ENCODE measurements at places on chromosomes 11 and 22.

- no peak for DNase-seq
These were observed 220.5 kb upstream of the PITPNB start for GRCh38 chr22:28139516-28139915.

DNA sequence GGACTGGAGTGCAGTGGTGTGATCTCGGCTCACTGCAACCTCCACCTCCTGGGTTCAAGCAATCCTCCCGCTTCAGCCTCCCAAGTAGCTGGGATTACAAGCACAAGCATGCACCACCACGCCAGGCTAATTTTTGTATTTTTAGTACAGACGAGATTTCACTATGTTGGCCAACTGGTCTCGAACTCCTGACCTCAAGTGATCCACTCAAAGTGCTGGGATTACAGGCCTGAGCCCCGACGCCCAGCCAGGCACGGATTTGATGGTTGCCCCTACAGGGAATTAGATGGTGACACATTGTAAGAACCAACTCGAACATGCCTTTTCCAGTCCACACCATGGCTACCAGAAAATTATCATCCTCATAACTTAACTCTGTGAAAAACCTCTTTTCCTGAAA lies 26.8 kb upstream of the RTL6 start:
- DNase-seq, result no peak

DNA sequence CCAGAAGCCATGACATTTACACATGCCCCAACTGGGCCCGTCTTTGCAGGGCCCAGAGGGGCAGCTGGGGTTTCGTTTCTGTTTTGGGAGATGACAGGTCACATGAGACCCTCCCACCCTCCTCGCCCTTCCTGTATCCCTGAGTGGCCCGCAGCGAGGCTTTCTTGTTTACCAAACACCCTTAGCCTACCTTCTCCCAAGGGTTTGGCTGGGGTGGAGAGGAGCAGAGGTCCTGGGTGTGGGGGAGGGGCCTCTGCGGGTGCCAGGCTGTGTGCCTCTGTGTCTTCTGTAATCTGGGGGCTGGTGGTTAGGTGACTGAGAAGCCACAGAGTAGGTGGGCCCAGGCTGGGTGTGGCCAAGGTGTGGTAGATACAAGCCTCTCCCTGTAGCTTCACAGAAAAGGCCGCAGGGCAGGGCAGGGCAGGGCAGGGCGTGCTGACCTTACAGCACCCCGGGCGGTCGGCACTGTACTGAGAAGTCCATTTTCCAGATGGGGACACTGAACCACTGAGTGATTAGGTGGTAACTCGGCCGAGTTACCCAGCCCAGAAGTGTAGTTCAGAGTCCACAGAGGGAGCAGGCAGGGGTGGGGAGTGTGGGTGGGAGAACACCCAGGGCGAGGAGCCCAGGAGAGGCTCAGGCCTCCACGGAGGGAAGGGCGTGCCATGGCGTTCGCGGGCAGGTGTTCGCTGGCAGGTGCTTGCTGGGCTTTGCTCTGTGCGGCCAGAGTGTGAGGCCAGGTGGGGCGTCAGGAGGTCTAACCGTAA lies 8.7 kb downstream of the PRR5 start:
- no peak for DNase-seq

DNA sequence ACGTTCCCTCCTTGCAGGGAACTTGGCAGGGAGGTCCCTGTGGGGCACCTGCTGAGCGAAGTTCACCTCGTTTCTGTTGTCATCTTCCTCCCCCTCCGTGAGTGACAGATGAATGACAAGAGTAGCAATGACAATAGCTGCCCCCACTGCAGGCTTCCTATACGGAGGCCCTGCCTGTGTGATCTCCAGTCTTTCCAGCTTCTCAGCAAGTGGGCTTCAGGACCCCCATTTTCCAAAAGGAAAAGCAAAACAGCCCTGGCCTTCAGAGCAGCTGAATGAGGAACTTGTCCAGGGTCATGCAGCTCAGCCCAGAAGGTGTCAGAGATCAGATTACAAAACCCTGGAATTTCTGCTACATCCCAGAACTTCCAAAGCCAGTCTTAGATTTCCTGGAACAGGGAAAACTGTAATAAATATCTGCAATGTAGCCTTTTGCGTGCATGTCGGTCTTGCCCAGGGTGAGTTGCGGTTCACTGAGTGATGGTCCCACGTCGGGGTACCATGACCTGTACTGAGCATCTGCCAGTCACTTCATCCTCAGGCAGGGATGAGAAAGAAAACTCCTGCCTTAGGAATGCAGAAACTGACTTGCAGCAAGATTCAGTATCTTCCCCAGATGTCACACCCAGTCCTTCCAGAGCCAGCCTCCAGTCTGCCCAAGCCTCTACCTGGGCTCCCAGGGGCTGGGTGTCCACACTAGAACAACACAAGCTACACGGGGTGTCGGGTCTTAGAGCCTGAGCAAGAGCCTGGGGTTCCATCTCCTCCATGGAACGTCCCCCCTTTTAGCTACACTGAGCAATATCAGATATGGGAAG lies 1457.0 kb downstream of the BRD1 start:
- DNase-seq, result no peak

DNA sequence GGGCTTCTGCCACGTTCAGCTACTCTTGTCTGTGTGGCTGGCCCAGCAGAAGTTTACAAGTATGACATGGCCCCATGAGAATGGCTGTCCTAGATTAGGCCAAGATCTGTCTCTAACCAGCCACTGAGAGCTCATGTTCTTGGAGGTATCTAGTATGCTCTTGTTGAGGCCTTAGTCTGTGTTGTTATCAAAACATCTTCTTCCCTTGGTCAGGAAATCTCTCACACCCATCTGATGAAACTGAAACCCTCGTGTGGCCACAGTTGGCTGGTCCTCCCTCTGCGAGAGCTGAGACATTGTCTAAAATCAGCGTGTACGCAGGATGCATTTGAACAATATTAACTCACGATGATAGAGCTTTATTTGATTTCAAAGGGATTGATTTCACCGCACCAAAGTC lies 109.0 kb upstream of the NNMT start:
- no peak for DNase-seq

- no peak for DNase-seq
These were observed 1.6 kb downstream of the PRDM11 start for GRCh38 chr11:45147891-45148675.

GRCh38 chr11:128660947-128661346 lies 32.9 kb upstream of the FLI1 start:
- DNase-seq, result no peak

DNA sequence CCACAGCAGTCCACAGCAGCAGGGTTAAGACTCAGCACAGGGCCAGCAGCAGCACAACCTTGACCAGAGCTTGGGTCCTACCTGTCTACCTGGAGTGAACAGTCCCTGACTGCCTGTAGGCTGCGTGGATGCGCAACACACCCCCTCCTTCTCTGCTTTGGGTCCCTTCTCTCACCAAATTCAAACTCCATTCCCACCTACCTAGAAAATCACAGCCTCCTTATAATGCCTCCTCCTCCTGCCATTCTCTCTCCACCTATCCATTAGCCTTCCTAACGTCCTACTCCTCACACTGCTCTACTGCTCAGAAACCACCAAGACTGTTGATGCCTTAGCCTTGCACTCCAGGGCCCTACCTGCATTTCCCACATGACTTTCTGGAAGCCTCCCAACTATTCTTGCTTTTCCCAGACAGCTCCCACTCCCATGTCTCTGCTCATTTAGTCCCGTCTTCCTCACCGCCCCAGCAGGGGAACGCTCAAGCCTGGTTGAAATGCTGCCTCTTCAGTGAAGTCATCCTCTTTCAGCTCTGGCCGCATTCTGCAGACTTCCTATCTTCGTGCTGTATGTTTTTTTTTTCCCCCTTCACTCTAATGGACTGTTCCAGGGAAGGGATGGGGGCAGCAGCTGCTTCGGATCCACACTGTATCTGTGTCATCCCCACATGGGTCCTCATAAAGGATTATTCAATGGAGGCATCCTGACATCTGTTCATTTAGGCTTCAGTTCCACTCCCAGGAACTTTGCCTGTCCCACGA lies 3.3 kb downstream of the IL18BP start:
- DNase-seq, result no peak

DNA sequence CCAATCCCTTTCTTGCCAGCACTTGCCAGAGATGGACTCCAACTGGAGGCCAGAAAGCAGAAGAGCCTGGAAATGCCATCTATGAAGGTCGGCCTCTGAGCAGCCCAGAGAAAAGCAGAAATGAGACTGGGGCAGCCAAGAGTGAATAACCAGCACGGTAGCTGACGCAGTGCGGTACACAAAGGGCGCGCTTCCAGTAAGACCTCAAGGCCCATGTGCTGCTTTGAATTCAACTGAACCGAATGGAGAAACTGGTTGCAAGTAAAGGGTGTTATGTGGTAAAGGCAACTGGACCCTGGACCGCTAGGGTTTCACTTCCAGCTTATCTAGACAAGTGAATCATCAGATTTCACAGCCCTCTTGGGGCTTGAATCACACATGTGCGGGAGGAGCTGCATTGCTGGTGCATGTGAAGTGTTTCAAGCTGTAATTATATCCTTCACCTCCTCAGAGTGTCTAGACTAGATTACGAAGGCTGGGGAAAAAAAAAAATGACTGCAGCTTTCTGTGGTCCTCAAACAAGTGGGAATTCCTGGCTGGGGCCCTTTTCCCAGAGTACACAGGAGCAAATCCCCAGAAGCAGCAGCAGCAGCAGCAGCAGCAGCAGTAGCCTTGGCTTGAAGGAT lies 128.9 kb downstream of the CCDC34 start:
- DNase-seq, result no peak

DNA sequence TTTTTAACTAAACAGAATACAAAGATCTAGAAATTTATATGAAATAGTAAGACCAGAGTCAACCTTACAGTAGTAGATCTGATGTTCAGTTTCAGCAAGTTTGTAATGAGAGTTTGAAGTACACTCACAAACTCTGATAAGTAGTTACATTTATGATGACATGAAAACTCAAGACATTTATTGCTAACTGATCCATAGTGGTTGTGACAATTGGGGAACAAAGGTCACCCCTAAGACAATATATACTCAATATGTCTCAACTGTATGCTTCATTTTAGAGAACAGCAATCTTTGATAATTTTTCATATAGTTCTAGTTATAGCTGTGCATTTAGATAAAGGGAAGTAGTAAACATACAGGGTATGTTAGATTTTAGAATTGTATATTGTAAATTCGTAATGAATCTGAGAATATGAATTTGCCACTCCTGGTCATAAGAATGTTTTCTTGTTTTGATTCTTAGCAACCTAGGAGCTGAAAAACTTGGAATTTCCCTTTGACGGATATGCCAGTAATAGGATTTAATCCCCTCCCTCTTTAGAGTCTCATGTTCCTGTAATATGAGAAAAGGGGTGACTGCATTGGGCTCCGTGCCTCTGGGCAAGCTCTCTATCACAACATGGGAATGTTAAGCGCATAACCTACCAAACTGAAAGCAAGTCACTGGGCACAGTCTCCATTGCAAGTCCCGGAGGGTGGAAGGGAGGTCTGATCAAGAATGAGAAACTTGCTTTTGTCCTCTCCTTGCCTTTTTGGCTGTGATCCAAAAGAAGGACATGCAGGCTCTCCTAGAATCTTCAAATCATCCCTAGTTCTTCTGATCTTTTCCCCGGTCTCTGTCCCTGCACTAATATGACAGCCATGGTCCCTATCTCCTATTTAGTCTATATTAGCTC lies 11.4 kb downstream of the OR10D3 start:
- no peak for DNase-seq

DNA sequence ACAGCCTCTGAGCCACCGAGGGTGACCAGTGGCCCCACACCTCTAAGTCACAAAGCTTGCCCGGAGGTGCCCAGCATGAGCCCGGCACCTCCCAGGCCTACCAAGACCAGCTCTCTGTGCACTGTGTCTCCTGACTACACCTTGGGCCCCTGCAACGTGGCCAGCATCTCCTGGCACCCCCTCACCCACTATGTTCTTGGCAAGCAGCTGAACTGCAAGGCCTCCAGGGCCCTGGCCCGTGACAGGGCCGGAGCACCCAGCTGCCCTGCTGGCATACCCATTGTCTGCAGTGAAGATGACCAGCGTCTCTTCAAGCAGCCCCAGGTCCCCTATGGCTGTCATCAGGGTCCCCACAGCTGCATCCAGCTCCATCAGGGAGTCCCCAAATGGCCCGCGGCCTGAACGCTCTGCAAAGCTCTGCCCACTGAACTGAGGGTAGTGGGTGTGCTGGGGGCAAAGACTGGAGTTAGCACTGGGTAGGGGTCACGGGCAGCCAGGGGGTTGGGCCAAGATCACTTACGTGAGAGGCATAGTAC lies 1.6 kb downstream of the ARSA start:
- DNase-seq, result no peak

DNA sequence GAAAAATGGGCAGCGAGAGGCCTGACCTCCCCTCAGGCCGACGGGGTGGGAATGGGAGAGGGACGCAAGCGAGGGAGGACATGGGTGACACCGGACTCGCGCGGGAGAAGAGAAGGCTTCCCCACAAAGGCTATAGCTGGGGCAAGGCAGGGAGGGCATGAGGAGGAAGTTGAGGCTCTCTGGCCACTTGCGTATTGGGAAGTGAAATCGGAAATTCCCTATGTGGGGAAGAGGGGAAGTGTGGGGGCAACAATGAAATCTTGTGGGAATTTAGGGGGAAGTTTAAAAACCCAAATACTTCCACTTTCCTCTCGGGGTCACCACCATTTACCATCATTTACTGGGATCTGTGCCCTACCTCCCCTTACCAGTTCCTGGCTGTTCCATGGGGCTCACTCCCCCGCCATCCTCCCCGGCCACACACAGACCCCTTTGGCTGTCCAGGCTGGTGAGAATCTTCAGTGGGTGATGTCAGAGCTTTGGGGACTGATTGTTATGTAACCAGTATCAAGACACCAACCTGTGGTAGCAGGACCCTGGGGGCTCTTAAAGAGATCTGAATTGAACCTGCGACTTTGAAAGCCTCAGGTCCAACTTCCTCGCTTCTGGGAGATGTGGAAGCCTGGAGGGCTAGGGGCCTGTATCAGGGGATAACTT lies 951 bp upstream of the EHD1 start:
- no peak for DNase-seq

DNA sequence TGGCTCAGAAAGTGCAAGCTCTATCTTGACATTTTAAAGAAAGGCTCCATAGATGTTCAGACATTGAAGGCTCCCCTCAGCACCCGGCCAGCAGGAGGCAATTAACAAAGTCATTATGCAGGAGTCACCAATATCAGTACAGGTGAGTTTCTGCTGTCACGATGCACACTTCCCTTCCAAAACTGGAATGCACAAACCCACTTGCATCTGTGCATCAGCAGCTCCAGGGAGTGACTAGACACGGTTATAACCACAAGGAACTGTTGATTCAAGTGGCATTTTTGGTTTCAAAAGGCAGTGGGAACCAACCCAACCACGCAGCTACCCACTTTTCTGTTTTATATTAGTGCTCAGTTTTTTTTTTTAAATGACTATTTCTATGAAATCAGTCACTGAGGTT lies 293.9 kb upstream of the NARS2 start:
- DNase-seq, result no peak

- no peak for DNase-seq
These were observed 232.7 kb downstream of the CTTN start for GRCh38 chr11:70630816-70631623.

GRCh38 chr11:9574622-9575259 lies 1.3 kb downstream of the WEE1 start:
- no peak for DNase-seq

GRCh38 chr11:876545-876944 lies 33.9 kb downstream of the TSPAN4 start:
- DNase-seq, result no peak

- DNase-seq, result no peak
These were observed 4.0 kb downstream of the APBB1 start for GRCh38 chr11:6414874-6415328.

GRCh38 chr22:42367980-42368378 lies 64.2 kb downstream of the NFAM1 start:
- no peak for DNase-seq

Data from stimulated activated CD4-positive, alpha-beta T cell treated with anti-CD3 and anti-CD28 coated beads, TNF-alpha, amount 100 ng/mL, for 4 hours (primary cell).